ENCODE measurements at places on chromosomes 7 and 10.

- peak; percentile 9 for DNase-seq
Measured at GRCh38 chr10:59375990-59376389, 13.6 kb upstream of the FAM13C start.

GRCh38 chr7:67311901-67312300 is 315.3 kb downstream of the TYW1 start:
- no peak for DNase-seq

DNA sequence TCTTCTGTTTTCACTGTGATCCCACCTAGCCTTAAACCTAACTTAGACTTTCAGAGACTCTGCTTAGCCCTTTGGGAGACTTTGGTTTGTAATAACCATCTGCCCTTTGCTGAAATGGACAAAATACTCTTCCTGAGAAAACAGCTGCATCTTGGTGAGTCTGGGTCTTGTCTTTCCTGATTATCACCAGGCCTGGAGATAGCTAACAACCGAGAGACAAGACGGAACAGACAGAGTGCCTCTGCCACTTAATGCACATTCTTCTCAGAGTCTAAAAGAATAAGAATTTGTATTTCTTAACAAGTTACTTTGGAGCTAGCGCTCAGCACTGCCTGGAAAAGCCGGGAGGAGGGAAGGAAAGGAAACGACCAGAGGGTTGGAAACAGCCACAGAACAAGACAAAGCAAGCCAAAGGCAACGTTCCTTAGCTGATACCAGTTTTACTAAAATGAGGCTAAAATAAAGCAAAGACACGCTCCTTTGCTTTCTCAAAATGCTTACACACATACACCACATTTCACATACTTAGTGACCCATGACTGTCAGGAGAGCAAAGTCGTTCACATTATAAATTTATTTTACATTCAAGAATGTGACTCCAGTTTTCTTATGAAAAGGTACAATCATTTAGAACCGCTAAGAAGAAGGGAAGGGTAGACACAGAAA is 70.3 kb upstream of the DGKI start:
- DNase-seq: no peak

GRCh38 chr10:17616403-17617030 is 657 bp downstream of the HACD1 start:
- DNase-seq: peak; percentile 94

DNA sequence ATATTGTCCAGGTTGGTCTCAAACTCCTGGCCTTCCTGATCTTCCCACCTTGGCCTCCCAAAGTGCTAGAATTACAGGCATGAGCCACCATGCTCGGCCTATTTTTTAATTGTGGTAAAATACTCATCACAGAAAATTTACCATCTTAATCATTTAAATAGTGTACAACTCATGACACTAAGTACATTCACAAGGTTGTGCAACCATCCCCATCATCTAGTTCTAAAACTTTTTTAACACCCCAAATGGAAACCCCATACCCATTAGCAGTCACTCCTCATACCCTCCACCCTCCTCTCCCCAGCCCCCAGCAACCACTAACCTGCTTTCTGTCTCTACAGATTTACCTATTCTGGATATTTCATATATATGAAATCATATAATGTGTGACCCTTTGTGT is 90.3 kb downstream of the DOCK4 start:
- no peak for DNase-seq

DNA sequence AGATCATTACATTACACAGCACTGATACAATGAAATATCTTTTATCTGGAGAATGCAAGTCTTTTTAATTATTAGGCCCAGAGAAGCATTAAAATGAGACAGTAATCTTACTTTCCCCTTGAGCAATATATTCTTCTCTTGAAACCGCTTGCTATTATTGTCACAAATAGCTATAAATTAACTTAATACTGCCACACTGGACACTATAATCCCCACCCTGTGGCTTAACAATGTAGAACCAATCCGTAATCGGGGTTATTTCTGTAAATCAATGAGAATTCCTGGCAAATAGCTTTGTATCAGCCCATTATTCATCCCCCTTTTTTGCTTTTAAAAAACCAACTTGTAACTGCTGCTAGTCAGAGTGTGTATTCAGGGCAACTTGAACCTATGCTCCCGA is 366.2 kb upstream of the VWC2 start:
- no peak for DNase-seq

GRCh38 chr10:96606946-96607345 is 20.1 kb upstream of the TM9SF3 start:
- no peak for DNase-seq

GRCh38 chr10:117830205-117830604 is 216.5 kb downstream of the RAB11FIP2 start:
- DNase-seq: no peak

- DNase-seq: no peak
Measured at GRCh38 chr7:29115753-29116152, 30.6 kb downstream of the CPVL start.

DNA sequence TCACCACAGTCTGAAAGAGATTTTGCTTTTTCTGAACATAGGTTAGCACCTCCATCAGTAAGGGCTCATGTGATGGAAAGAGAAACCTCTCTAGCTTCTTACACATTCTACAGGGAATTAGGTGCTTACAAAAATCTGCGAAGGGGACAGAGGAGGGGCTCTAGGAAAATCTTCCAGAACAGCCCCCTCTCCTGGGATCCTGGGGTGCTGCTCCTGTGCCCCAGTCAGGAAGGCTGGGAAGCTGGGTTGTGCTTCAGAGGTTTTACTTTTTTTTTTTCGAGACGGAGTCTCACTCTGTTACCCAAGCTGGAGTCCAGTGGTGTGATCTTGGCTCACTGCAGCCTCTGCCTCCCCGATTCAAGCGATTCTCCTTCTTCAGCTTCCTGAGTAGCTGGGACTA is 7.5 kb upstream of the FAM171A1 start:
- peak; percentile 74 for DNase-seq

GRCh38 chr7:111734954-111735660 is 172.8 kb upstream of the IMMP2L start:
- DNase-seq: no peak

- no peak for DNase-seq
Measured at GRCh38 chr7:90413185-90413528, 9.9 kb downstream of the CLDN12 start.

DNA sequence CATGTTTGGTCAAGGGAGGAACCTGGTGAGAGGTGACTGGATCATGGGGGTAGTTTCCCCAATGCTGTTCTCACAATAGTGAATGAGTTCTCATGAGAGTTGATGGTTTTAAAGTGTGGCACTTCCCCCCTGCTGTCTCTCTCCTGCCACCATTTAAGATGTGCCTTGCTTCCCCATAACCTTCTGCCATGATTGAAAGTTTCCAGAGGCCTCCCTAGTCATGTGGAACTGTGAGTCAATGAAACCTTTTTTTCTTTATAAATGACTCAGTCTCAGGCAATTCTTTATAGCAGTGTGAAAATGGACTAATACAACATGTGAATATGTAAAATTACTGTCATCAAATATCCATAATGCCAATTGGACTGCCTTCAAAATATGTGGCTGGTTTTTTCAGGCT is 165.5 kb upstream of the TARP start:
- DNase-seq: no peak

DNA sequence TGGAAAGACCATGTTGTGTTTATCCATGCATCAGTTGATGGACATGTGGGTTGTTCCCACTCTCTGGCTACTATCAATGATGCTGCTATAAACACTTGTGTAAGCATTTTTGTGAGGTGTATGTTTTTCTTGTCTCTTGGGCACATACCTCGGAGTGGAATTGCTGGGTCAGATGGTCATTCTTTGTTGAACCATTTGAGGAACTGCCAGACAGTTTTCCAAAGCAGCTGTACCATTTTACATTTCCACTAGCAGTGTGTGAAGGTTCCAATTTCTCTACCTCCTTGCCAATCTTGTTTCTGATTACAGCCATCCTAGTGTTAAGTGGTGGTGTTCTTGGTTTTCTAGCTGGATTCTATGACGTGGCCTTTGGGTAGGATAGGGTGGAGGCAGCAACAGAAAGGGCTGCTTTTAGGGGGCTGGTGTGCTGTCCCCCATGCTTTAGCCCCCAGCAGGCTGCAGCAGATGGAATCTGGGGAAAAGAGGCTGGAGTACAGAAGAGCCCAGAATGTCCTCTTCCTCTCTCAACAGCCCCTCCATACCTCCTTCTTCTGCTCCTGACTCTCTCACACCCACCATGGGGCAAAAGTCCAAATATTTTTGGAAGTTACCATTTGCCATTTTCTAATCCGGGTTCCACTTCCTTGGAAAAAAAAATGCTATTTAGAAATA is 352.7 kb downstream of the FRMD4A start:
- DNase-seq: no peak

GRCh38 chr7:38561166-38561565 is 70.0 kb downstream of the AMPH start:
- DNase-seq: no peak

DNA sequence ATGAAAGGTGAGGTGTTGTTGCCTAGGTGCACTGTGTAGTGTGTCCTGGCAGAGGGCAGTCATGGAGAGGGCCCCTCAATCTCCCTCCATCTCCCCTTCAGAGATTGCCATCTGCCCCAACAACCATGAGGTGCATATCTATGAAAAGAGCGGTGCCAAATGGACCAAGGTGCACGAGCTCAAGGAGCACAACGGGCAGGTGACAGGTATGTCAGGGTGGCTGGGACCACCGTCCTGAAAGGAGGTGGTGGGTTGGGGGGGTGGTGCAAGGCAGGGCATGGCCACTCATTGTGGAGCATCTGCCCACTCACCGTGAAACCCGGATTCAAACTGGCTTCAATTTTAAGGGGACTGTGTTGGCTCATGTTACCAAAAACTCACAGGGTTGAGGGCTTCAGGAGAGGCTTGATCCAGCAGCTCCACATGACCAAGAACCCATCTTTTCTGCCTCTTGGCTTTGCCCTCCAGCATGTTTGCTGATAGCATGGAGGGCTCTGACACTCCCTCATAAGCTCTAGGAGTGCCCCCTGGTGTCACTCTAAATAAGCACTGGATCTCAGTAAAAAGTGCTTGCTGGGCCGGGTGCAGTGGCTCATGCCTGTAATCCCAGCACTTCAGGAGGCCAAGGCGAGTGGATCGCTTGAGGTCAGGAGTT is 12.2 kb downstream of the ARPC1B start:
- peak; percentile 64 for DNase-seq

DNA sequence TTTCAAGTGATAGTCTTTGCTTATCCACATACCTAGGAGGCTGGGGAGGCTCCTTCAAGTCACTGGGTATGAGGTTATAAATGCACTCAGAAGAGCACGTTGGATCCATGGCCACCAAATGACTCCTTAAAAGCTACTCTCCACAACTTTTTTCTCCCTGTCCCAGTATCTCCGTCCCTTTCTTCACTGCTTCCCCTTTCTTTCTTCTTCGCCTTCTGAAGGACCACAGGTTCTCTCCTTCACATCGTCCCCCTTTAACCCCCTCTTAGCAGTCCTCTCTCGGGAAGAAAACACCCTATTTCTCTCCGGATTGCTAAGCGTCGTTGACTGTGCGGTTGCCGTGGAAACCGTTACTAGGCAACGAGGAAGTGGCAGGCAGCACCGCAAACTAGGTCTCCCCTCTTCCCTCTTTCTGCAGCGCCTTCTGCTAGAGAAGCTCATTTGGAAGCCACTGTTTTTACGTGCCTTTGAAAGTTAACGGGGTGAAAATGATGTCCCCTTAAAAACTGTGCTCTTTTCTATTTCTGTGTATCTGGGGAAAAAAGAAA is at the start of gene ENKUR:
Gene ENKUR, minus strand, starts transcription at position 331 of the 548 bp plus-strand sequence. Its CDS starts 222 bp downstream, at position 109.
- DNase-seq: peak; percentile 93

DNA sequence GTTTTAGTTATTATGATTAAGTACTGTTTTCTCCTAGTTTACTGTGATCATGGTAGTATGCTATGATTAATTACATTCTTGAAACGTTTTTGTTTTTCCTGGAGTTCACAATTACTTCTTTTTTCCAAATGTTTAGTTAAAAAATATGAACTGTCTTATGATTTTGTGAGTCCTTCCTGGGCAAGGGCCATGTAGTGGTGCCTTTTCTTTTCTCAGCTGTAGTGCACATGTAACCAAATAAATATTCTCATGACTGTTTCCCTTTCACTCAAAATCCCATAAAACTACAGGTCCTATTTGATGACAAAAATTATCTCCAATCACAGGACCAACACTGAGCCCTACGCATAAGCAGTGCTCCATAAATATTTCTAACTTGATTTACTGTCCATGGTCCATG is 118.9 kb upstream of the EGR2 start:
- DNase-seq: no peak
